ENCODE measurements at places on chromosomes 11 and 22. TPM values are rescaled to one million over a fixed set of nuclear protein-coding genes. Genes with fewer than 3 reads are reported as not detected.

Gene DTX4
- 12.0 TPM for total RNA-seq

Gene SVIP
- total RNA-seq, result 4.2 TPM

Gene KRTAP5-7
- not detected for total RNA-seq

Gene BACE1-AS
- total RNA-seq, result 12.0 TPM

Gene PLEKHA7
- 49.3 TPM for total RNA-seq

GRCh38 chr11:69636512-69637197 lies 4.3 kb upstream of the CCND1 start:
- no peak for DNase-seq

DNA sequence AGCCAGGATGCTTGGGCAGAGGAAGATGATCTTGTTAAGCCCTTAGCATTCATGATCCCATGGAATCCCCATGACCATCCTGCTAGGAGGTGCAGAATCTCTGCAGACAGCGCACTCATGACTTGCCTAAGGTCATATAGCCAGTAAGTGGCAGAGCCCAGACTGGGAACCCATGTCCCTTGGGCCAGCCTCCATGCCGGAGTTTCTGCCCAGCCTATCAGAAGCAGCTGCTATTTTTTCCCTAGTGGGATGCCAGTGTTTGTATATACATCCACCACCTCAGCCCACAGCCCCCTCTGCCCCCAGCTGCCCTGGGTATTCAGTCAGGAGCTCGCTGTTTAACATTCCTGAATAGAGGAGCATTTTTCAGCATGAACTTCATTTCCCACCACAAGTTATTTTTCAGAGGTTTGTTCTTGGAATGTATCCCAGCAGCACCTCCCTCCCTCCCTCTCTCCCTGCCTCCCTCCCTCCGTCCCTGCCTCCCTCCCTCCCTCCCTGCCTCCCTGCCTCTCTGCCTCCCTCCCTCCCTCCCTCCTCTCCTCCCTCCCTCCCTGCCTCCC lies 34.4 kb upstream of the SUSD2 start:
- no peak for DNase-seq

DNA sequence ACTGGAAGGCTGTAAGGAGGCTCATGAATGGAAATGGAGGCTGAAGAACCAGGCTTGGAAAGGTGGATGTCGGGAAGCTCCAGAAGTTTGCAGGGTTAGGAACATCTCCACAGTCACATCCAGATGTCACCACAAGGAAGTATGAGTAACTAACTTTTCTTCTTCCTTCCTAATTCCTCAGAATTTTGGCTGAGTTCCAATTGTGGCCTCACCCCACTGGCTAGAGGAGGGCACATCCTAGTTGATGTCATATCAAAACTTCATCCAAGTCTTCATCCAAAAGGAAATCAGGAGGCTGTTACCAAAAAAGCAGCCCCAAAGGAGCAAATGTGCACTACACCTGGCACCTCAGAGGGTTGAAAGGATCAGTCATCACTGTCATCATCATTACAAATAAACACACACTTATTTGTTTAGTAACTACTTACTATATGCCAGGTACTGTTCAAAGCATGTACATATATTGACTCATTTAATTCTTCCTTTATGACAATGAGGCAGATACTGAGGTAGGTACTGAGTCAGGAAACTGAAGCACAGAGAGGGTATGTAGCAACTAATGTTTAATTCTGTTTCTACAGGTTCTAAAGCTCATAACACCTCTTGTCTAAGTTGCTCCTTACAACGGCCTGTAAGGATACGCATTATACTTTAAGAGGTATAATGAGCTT lies 7.3 kb upstream of the PTPN5 start:
- DNase-seq, result no peak

DNA sequence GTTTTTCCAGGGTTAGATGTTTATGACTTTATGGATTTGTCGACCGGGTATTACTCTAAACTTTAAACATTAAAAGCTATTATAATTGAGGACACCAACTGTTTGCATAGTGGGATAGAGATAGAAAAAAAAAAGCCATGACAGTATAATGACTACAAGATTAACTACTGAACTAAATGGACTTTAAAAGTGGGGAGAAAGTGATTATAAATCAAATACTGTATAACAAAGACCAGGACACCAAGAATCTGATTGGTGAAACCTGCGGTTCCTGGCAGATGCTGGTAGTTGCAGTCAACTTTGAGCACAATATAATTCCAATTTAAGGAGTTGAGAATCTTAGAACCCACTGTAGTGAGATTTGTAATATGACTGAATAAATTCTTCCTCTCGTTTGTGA lies 2.5 kb downstream of the CRKL start:
- no peak for DNase-seq

- no peak for DNase-seq
Observed at GRCh38 chr11:73287400-73288101, 15.4 kb downstream of the P2RY6 start.

GRCh38 chr22:38657045-38657909 lies 839 bp downstream of the CBY1 start:
- DNase-seq, result no peak

Data from omental fat pad (tissue), 4 donors.